ENCODE measurements at places on chromosomes 3 and 15.

- no peak for DNase-seq
Measured at GRCh38 chr3:119873646-119874045, 91.7 kb downstream of the NR1I2 start.

DNA sequence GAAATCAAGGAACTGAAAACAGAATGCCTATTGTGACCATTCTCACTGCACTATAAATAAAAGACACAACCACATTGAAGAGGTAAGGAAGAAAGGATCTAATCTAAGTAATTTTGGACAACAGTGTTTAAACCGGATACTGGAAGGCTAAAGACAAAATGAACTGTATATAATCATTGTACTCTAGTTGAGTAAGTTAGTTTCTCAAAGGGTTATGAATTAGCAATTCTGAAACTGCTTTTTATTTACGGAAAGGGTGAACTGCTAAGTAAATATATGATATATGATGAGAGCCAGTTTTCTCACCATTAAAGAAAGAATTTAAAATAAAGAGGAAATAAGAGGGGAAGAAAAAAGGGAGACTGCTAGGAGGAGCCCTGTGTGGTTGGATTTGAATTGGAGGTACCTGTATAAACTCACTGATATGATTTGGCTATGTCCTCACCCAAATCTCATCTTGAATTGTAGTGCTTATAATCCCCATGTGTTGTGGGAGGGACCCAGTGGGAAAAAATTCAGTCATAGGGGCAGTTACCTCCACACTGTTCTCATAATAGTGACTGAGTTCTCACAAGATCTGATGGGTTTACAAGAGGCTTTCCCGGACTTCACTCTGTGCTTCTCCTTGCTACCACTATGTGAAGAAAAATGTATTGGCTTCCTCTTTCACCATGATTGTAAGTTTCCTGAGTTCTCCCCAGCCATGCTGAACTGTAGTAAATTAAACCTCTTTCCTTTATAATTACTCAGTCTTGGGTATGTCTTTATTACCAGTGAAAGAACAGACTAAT, 607.7 kb downstream of the PYDC2 start:
- DNase-seq, result no peak

DNA sequence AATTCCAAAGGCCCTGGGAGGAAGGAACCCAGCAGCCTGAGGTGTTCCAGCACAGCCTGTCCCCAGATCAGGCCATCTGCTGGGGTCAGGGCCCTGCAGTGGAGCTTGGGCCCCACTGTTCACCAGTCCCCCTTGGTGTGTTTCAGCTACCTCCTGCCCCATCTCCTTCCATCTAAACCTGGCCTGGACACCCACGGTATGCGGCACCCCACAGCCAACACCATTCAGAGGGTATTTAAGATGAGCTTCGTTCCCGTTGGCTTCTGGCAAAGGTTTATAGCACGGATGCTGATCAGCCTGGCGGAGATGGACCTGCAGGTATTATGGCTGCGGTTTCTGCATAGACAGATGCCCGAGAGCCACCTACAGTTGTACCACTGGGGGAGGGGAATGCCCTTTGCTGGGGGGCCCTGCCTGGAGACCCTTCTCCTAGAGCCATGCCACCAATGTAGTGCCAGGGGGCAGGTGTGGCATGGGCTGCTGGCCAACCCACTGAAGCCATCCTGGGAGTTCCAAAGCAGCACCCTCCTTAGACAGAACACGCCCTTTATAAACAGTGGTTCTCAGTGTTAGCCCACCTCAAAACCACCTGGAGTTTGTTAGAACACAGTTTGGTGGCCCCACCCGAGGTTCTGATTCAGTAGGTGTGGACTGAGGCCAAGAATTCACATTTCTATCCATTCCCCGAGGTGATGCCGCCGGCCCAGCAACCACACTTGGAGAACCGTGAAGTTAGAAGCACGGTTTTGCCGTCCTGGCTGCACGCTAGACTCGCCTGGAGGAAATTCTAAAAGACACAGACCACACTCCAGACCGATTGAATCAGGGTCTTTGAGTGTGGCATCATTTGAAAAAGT, 126.9 kb downstream of the LRRK1 start:
- DNase-seq, result no peak

- DNase-seq, result no peak
Measured at GRCh38 chr3:185728630-185729336, 96.1 kb downstream of the IGF2BP2 start.

GRCh38 chr3:19202303-19202702, 54.0 kb downstream of the KCNH8 start:
- no peak for DNase-seq

GRCh38 chr3:134624537-134625287, 26.1 kb downstream of the KY start:
- DNase-seq, result no peak

DNA sequence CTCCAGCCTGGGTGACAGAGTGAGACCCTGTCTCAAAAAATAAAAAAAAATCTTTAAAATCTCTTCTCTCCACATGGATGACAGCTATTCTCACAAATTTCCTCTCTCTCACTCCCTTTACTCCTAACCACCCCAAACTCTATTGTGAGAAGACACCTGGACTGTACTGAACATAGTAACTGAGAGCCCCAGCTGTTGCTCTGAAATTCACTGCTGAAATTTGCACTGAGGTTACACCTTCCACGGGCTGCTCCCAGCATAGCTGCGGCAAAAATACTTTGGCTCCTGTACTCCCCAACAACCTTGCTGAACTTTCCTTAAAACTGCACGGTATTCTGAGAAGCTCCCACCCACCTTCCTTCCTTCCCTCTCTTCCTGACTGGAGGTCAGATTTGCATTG, 4.4 kb upstream of the PCCB start:
- DNase-seq, result no peak

DNA sequence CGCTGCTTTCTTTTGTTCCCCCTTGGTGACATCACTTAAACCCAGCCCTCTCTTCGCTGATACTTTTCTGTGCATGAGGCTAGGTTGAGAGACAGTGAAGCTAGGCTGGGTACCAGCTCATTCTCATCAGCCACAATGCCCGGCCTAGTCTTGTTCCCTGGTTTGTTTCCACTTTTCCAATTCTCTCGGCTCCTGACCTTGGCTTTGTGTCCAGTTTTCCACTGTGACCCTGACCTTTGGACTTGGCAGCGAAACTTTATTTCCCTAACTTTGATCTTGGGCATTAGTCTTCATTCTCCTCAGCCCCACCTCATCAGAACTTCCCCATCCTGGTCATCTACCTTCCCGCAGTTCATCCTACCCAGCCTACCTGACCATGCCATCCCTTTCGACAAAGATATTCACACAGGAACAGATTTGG, 908 bp upstream of the ADPGK start:
- DNase-seq, result no peak

- no peak for DNase-seq
Measured at GRCh38 chr3:133915685-133916658, 20.3 kb upstream of the RAB6B start.

- DNase-seq, result no peak
Measured at GRCh38 chr15:81723701-81724100, 322.1 kb downstream of the MEX3B start.

Data from kidney epithelial cell (primary cell).